Activated CD4-positive, alpha-beta T cell treated with anti-CD3 and anti-CD28 coated beads, Interleukin-2, amount 10 ng/mL, durations not matched to agents 24 days and 14 days (primary cell): ENCODE measurements at places on chromosomes 4 and X.

GRCh38 chrX:83501003-83501402, 7.1 kb upstream of the POU3F4 start:
- no peak for DNase-seq
- H3K36me3 ChIP-seq = no peaks in the 10 kb centered on the region
- peaks cover 25% of the 10 kb centered on the region for H3K27me3 ChIP-seq
- no peaks in the 10 kb centered on the region for H3K4me1 ChIP-seq
- H3K27ac ChIP-seq = no peak overlapping the region

- no peak overlapping the region for H3K27ac ChIP-seq
- no peaks in the 10 kb centered on the region for H3K4me1 ChIP-seq
- H3K4me3 ChIP-seq = no peak overlapping the region
- no peaks in the 10 kb centered on the region for H3K27me3 ChIP-seq
- DNase-seq = peak; percentile 78
- no peaks in the 10 kb centered on the region for H3K36me3 ChIP-seq
Measured at GRCh38 chrX:104343428-104344129, 88.8 kb upstream of the ESX1 start.

GRCh38 chrX:150845091-150845490, 53.4 kb downstream of the CD99L2 start:
- H3K27me3 ChIP-seq = no peaks in the 10 kb centered on the region
- DNase-seq = no peak
- no peak overlapping the region for H3K27ac ChIP-seq

- H3K27me3 ChIP-seq = no peaks in the 10 kb centered on the region
- peak; percentile 68 for DNase-seq
- H3K36me3 ChIP-seq = no peaks in the 10 kb centered on the region
Measured at GRCh38 chrX:68196939-68197791, 236.1 kb downstream of the OPHN1 start.

- no peak overlapping the region for H3K4me3 ChIP-seq
- no peak overlapping the region for H3K27ac ChIP-seq
- H3K27me3 ChIP-seq = peaks cover 15% of the 10 kb centered on the region
- no peaks in the 10 kb centered on the region for H3K4me1 ChIP-seq
- no peaks in the 10 kb centered on the region for H3K36me3 ChIP-seq
- DNase-seq = no peak
Measured at GRCh38 chr4:77393996-77394395, 211.6 kb upstream of the CXCL13 start.
